AG09309 (cell line): ENCODE measurements at places on chromosomes 12 and 14.

- DNase-seq = no peak
Measured at GRCh38 chr12:105487963-105488362, 157.5 kb downstream of the C12orf75 start.

DNA sequence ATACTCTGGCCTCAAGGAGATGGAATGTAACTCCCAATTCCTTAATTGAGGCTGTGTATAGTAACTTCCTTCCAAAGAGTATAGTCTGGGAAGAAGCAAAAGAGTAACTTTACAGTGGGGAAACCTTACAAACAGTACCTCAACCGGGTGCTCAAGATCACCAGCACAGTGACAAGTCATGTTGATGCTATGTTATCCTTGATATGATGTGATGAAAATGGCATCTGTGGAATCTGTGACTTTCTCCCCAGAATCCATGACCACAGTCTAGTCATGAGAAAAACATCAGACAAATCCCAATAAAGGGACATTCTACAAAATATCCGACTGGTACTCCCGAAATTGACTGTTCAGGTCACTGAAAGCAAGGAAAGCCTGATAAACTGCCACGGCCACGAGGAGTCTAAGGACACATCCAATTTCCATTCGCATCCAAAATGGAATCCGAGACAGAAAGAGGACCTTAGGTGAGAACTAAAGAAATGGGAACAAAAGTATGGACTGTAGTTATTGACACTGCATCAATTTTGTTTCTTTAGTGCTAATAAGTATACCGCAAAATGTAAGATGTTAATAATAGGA is 97.3 kb upstream of the FRMD6 start:
- peak; percentile 73 for DNase-seq

GRCh38 chr14:67623114-67623513 is 3.4 kb downstream of the ARG2 start:
- no peak for DNase-seq

DNA sequence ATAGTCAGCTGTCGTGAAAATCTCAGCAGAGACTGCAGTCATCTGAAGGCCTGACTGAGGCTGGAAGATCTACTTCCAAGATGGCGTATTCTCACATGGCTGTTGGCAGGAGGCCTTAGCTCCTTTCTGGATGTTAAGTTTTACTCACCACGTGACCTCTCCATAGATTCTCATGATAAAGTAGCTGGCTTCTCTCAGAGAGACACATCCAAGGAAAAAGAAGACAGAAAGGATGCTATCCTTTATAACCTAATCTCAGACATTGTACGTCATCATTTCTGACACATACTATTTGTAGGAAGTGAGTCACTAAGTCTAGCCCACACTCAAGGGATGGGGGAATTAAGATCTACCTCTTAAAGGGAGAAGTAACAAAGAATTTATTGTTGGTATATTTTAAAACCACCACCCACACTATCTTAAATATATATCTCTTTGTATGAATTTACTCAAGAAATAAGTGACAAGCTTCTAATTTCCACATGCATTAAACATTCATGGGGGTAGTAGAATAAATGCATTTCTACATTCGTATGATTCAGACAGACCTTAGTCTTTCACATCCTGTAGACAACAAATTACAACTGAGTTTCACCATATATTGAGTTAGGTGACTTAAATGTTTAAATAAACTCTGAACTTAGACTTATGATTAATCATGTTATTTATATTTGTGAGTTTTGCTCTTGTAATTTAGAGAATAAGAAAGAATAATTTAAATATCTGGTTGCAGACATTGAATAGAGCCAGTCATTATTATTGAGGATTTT is 411.0 kb downstream of the LRIG3 start:
- DNase-seq = no peak

GRCh38 chr12:103401421-103401820 is 94.3 kb downstream of the C12orf42 start:
- no peak for DNase-seq

GRCh38 chr12:31645924-31646323 is 13.6 kb upstream of the ETFBKMT start:
- DNase-seq = no peak

- DNase-seq = no peak
Measured at GRCh38 chr12:56297400-56297799, 2.7 kb downstream of the CS start.

- DNase-seq = no peak
Measured at GRCh38 chr14:88516861-88517357, 37.9 kb downstream of the PTPN21 start.

- no peak for DNase-seq
Measured at GRCh38 chr12:113298861-113299545, 35.9 kb downstream of the SLC8B1 start.

DNA sequence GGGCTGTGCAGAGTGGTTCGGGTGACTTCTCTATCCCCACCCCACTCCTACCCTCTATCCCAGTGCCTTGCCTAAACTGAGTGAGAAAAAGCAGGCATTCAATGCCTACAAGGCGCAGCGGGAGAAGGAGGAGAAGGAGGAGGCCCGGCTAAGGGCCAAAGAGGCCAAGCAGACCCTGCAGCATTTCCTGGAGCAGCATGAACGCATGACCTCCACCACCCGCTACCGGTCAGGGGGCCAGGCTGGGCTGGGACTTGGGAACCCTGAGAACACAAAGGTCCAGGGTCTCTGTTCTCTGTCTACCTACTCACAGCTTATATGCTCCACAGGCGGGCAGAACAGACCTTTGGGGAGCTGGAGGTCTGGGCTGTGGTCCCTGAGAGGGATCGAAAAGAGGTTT is 11.7 kb downstream of the PRPF40B start:
- no peak for DNase-seq

DNA sequence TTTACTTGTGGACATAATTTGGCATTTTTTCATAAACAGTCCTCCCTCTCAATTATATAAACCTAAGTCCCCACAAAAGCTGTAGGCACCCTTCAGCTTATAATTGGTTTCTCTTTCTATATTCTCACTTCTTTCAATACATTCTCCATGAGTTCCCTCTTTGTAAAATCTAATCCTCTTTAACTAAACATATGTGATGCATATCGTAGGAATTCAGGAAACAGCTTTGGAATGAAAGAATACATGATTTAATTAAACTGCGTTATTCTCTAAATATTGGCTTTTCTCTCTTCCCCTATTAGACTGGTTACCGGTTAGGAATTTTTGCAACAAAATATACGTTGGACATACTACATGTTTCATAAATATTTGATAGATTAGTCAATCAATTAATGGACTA is 1122.6 kb downstream of the FLRT2 start:
- DNase-seq = no peak

GRCh38 chr14:61668282-61668681 is 27.0 kb upstream of the HIF1A start:
- no peak for DNase-seq

DNA sequence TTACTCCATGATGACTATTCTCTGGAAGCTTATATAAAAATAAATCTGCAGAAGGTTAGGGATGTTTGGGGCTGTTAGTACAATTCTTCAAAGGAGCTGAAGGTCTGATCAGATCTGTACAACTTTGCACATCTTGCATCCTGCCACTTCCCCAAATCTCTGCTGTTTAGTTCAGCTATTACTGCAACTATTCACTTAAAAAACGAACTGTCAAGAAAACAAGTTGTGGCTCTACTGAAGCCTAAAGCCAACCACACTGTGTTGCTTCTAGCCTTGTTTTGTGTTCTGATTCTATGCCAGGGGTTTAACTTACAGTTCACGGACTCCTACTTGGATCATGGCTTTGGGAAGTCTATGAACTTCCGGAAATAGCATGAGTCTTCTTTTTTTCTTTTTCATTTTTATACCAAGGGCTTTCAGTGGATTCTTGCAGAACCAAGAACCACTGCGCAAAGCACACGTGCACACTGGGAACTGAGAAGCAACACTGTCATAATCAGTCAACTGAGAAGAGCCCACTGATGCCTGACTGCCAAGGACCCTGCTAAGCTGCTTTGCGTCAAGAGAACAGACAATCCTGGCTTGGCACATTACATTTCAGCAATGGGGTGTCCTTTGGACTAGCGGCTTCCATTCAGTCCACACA is 66.3 kb upstream of the EEA1 start:
- no peak for DNase-seq

DNA sequence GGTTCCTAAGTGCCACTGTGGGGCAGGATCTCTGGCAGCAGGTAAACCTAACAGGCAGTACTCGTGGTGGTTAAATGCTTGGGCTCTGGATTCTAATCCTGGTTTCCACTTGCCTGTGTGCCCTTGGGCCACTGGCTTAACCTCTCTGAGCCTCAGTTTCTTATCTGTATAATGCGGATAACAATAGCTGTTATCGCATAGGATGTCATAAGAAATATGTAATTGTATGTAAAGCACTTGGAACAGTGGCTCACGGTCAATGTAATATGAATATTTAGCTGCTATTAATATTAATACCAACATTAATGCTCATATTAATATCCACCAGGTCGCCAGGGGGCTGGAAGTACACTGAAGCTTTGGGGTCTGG is 16.8 kb downstream of the FOXN4 start:
- no peak for DNase-seq

DNA sequence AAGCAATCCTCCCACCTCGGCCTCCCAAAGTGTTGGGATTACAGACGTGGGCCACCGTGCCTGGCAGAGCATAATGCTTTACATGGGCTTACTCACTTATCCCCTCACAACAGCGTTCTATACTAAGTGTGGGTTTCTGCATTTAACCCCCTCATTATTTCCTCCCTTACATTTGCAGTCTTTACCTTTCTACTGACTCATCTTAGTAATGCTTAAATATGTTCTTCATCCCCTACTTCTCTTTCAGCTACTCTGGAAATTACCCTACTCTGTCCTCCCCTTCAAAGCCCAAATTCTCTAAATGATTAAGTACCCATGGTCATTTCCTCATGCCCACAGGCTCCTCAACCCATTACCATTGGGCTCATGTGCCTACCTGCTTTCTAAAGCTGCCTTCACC is 40.7 kb downstream of the NKX2-1 start:
- DNase-seq = no peak

GRCh38 chr12:71800177-71800576 is 39.4 kb upstream of the TBC1D15 start:
- no peak for DNase-seq

DNA sequence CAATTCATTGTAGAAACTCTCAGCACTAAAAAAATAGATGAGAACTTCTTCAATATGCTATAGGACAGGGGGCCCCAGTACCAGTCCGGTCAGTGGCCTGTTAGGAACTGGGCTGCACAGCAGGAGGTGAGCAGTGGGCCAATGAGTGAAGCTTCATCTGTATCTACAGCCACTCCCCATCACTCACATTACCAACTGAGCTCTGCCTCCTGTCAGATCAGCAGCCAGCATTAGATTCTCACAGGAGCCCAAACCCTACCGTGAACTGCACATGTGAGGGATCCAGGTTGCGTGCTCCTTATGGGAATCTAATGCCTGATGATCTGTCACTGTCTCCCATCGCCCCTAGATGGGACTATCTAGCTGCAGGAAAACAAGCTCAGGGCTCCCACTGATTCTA is 15.7 kb upstream of the ANO2 start:
- no peak for DNase-seq

DNA sequence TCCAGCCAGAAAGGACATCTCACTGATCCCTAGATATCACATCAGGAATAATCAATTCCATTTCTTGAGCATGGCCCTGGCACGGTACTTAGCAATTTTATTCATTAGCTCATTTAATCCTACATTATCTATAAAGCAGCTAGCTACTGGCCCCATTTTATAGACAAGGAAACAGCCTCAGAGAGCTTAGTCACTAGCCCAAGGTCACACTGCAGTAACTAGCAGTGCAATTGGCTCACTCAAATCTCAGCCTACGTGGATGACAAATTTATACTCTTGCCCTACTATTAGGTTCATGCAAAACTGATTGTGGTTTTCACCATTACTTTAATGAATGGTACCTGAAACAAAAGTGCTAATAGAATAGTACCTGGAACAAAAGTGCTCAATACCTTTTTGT is 41.7 kb downstream of the NUAK1 start:
- DNase-seq = no peak

DNA sequence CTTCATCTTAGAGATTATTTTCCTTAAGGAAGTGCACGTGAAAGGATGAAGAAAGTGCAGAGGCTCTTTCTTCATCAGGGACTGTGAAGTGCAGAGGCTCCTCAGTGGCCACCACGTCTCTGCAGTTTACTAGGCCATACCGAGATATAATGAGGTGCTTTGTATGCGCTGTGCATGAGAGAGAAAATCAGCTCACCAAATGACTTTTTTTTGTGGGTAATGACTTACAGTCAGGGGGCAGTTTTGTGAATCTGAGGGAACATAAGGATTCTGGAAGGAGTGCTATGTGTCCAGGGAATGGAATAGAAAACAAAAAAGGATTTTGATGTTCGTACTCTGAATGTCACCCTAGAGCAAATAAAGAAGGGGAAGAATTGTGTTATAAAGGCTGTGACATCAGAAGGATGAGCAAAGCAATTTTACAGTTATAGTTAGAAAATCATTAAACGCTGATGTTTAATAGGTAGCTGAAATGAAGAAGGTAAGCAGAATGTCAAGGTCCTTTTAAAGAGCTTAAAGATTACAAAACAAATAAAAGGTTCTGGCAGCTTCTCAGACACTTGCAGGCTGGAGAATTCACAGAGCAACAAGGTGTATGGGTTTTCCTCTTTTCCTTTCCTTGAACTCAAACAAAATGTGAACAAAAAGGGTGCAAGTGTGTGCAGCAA is 247.5 kb upstream of the NOVA1 start:
- no peak for DNase-seq

DNA sequence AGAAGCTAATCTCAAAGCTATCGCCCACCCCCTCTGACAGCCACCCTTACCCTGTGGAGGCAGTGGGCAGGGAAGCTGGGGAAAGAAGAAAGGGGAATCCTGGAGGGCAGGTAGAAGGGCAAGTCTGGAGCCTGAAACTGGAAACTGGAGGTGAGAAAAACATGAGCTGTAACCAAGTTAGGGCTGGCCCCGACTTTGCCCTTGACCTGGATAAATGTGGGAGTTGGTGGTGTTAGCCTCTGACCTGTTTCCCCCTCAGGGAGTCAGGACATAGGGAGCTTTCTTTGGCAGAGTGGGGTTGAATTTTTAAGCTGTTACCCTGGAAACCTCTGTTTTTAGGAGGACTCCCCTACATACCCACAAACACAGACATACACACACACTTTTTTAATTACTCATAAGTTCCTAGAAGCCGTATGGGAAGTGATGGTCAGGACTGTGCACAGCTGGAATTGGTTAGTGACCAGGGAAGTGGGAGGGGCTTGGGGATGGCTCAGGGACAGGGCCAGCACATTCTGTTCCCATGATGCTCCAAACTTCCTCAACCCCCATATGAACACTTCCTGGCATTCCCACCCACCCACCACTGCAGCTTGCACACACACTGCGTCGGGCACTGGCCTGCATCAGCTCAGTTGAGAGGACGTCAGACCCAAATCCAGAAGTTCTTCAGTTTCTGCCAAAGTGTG is 5.0 kb upstream of the MMP19 start:
- peak; percentile 98 for DNase-seq

DNA sequence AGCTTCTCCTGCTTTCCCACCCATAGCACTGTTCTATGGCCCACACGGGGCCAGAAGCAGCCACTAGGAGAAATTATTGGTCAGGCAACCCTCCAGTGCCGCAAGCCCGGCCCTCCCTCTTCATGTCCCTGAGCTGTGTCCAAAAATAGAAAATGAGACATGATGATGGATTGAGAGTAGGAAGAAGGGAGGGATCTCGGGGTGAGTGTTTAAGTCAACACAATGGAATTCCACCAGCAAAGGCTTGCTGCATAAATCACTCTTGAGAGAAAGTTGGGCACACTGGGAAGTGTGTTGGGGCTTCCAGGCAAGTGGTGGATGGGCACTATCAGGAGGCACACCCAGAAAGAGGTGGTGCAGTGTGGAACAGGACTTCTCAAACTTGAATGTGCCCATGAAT is 94.2 kb downstream of the LLPH start:
- DNase-seq = peak; percentile 90
